ENCODE measurements at places on chromosomes 2 and 18.

DNA sequence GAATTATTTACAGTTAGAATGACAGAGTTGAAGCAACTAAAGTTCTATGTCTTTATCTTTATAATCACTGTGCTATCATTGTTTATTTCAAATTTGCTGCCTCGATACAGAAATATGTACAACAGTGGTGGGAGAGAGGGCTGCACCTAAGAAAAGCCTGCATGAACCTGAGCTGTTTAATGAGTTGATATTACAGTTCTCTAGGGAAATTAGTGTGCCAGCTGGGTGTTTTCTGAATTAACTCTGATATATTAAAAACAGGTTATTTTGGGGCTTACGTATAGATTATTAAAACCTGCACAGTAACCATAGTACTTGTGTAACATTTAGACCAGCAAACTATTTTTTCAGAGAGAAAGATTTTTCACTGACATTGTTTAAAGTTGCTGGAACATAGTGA lies 750.5 kb upstream of the DDX18 start:
- DNase-seq, result no peak

DNA sequence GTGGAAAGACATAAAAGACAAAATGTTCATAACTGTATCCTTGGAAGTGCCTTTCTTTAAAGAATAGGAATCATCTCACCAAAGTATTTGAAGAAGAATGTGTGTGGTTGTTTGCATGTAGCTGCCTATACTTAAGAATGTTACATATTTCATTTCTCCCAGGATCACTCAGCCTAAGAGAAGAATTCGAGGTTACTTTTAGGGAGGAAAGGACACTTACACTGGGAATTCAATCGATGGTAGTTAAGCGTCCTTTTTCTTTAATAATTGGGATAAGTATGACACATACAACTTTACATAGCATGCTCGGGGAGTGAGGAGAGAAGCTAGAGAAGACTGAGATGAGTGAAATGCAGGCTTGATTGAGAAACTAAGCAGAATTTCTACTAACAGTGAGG lies 22.0 kb upstream of the CYP1B1 start:
- no peak for DNase-seq

DNA sequence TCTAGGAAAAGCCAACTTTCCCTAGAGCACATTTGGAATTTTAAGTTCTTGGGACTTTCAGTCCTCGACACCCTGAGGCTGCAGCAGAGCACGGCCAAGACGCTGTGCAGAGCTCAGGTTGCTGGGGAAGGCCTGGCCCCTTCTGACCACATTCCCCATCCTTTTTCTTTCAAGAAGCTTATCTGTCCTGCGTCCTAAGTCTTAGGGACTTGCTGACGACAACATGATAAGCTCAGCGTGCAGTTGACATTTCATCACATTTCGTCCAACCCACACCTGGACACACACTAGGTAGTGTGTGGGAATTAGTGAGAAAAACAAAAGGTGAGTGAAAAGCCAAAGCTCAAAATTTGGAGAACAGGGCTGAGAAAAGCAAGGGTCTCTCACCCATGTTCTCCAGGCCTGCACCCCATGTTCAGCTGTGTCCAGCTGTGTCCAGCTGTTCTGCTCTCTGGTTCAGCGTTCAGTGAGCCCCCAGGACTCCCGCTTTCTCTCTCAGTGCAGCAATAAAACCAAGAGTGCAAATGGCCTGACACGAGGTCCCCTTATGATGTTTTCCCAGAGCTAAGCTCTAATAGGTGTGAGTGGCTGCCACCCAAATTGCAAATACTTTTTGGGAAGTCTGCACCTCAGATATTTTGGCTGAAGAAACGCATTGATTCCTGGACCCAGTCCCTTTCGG lies 101.9 kb downstream of the RGPD3 start:
- DNase-seq, result no peak

- no peak for DNase-seq
Measured at GRCh38 chr2:225660262-225661131, 261.0 kb downstream of the NYAP2 start.

- DNase-seq, result no peak
Measured at GRCh38 chr2:144162652-144163051, 357.3 kb downstream of the ZEB2 start.

DNA sequence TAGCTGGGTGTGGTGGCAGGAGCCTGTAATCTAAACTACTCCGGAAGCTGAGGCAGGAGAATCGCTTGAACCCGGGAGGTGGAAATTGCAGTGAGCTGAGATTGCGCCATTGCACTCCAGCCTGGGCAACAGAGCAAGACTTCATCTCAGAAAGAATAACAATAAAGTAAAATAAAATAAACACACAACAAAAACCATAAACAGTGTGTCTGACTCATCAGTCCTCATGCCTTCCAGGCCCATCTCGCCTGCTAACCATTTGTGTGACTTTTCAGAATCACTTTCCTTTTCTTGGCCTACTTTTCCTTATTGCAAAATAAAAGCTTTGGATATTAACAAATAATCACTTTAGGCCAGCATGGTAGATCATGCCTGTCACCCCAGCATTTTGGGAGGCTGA lies 42.0 kb upstream of the ASXL2 start:
- no peak for DNase-seq

Data from cortex of kidney (tissue), 1 donor.